T-helper 9 cell (primary cell): ENCODE measurements at places on chromosomes 13 and 19.
A peak's percentile ranks its signal among the peaks of the same experiment; 100 is the strongest.

GRCh38 chr13:64311112-64311511, 2895.5 kb upstream of the PCDH20 start:
- DNase-seq = no peak

DNA sequence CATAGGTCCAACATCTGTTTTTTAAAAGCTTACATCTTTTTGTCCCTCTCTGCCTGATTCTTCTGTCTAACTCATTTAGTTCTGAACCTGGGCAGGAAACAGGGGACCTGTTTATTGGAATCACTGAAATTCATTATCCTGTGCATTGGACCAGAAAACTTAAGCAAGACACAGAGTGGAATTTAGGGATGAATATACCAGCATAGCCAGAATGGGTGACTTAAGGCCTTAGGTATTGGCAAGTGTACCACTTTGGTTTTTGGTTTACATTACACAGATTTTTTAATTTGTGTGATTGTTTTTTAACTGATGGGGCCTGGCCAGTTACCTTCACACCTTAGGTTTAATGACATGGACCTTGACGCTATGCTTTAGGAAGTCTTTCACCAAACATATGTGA, 232.5 kb downstream of the GPC5 start:
- no peak for DNase-seq

DNA sequence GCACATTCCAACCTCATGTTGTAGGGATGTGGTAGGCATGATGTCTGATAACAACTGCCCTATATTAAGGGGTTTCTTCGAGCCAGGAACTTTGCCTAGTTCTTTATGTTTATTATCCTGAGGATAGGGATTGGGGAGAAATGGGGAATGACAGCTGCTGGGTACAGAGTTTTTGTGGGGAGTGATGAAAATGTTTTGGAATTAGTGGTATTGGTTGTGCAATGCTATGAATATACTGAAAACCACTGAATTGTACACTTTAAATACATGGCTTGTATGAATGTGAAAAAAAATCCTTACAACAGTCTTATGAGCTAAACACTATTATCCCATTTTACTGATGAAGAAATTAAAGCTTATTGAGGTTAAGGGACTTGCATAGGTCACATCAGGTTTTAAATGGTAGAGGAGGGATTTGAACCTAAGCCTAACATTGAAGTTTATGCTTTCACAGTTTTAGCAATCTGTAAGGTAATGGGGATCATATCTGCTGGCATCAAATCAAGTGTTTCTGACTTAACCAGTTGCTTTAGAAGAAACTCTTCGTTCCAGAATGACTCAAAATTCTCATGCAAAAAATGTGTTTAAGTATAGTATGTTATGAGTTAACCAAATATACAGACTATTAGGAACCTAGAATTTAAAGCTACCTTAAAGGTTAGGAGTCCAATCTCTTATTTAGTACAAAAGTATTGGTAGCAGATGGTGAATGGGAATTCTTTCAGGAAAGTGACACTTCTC, 61.4 kb downstream of the ERCC5 start:
- no peak for DNase-seq

DNA sequence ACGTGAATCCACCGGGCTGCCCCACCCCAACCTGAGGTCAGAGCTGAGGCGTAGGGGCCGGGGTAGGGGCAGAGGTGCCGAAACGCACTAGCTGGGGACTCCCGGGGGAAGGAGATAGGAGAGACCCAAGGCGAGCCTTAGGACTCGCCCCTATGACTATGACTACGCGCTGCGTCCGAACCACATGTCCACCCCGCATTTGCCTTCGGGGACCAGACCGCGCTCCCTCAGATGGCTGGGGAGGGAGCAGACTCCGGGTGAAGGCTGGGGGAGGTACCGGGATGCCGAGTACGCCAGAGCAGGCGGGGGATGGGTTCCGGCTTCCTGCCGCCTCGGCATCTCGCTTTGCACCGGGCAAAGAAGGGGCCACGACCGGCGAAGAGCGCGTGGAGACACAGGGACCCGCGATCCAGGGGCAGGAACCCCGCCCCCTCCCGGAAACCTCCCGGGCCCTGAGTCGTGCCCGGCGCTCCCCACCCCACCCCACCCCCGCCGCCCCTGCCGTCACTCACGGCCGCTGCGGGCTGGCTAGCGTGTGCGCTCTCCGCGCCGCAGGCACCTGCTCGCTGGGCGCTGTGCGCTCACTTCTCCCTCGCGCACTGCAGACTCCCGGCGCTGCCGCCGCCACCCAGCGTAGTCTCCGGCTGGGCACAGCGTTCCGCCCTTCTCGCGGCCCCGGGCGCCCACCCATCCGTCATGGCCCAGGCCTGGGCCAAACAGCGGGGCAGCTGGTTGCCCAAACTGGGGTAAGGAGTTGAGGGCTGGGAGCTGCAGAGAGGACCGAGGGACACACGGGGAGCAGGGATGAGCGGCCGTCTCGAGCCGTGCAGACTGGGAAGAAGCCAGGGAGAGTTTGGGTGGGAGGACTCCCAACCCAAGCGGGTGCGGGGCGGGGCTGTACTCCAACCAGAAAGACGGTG, 622 bp upstream of the VSTM2B start:
- no peak for DNase-seq

DNA sequence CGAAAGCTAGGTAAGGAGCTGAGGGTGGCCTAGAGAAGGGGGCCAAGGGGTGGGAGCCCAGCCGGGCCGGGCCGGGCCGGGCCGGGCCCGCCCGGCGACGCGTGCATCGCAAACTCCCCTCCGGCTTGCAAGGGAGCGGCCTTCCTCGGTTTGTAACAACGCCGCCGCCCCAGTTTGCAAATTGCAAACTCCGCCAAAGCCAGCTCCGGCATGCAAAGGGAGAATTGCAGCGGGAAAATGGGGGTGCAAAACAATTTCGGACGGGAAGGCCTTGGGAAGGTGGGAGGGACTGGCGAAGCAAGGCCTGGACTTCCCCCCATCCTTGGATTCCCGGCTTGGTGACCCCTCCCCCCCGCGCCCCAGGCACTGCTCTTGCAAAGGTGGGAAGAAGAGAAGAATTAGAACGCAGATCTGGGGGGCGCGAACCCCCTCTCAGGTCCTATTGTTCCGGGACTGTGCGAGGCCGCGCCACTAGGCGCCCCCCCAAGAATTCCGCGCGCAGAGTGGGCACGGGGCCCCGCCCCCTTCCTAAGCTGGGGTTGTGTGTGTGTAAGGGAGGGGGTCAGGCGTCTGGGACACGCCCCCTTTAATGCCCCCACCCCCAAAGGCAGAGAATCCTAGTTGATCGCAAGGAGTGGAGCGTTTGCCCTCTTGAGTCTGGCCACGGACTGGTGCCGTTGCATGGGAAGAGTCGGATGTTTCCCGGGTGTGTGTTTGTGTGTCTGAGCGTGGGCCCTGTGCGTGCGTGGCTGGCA, 926 bp downstream of the PRR12 start:
- DNase-seq = peak; percentile 29

DNA sequence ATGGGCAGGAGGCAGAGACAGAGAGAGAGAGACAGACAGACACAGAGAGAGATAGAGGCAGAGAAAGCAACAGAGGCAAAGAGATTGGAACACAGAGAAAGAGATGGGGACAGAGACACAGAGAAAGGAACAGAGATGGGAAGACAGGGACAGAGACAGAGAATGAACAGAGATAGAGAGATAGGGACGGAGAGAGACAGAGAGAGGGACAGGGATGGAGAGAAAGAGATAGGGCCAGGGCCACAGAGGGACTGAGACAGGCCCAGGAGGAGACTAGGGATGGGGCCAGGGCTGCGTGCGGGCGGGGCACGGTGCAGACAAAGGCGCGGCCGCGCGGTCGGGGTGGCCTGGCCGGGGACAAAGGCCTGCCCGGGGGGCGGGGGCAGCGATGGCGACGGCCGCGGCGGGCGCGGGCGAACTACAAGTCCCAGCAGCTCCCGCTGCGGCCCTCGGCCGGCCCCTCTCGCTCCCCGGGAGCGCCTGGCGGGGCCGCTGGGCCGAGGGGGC, at the start of gene ZNF358:
Gene ZNF358, plus strand, starts transcription at position 459 of the 507 bp plus-strand sequence. CDS start 3,140 bp downstream, outside the sequence.
- no peak for DNase-seq

DNA sequence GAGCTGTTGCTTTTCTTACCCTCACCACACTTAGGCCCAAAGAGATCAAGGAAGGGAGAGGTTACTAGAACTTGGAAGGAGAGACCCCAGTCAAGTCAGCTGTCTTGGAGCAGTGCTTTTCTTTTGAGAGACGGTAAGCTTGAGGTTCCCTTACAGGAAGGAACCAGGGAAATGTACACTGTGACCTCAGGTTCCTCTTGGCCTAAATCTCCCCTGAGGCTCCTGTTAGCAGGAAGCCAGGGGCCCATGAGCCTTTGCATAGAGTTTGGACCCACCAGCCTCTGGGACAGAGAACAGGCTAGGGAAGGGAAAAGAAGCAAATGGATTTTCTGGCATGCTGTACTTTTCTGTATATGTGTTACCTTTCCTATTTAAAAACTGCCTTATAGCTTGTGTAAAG, 5.9 kb upstream of the GPR18 start:
- no peak for DNase-seq

- DNase-seq = no peak
Observed at GRCh38 chr19:14515501-14516047, 2.6 kb downstream of the DNAJB1 start.
